ENCODE measurements at places on chromosomes 5 and 9. TPM values are rescaled to one million over a fixed set of nuclear protein-coding genes. Genes with fewer than 3 reads are reported as not detected.

DNA sequence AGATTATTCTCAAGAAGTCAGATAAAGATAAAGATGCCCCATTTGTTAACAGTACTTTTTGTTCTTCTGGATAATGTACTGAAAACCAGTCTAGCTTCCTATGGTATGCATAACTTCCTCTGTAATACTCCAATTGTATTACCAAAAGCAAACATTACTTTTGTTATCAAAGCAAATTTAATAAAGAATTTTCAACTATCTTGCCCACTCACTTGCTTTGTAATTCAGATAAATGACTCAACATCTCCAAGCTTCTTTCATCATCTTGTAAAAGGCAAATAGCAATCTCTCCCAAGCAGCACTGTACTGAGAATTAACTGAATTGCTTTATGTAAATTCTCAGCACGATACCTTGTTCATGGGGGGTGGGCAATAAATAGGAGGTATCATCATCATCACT, 98.3 kb downstream of the NFIB start:
- no peak for DNase-seq

DNA sequence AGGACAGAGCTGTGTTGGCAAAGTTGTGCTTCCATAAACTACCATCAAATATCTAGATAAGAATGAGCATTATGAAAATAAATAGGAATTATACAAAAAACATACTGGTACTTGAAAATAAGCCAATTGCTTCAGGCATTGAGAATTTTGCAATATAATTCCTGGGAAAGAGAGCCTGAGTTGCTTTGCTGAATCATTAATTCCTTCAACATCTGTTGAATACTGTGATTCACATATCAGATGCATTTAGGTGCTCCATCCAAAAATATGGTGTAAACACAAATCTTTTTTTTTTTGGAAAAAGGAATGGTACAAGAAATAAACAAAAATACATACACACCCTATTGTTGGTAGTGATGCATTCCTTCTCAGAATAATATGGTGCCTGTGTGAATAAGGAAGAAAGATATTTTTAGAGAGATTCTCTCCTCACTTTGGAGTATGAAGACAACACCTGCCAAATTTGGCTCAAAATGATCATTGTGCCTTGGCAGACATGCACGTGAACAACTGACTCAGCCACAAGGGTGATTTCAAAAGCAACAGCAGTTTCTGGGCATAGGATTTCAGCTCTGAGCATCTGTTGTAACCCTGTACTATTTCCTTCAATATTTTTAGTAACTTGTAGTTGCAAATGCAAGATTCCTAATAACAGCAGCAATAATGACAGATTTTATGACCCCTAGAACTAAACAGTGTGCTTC, 96.7 kb downstream of the CAVIN4 start:
- DNase-seq: no peak

OR1Q1 gene
- total RNA-seq: not detected

BSPRY gene
- 14.5 TPM for total RNA-seq

All from kidney (tissue), 22 donors.